ENCODE measurements at places on chromosomes 3 and 15.

DNA sequence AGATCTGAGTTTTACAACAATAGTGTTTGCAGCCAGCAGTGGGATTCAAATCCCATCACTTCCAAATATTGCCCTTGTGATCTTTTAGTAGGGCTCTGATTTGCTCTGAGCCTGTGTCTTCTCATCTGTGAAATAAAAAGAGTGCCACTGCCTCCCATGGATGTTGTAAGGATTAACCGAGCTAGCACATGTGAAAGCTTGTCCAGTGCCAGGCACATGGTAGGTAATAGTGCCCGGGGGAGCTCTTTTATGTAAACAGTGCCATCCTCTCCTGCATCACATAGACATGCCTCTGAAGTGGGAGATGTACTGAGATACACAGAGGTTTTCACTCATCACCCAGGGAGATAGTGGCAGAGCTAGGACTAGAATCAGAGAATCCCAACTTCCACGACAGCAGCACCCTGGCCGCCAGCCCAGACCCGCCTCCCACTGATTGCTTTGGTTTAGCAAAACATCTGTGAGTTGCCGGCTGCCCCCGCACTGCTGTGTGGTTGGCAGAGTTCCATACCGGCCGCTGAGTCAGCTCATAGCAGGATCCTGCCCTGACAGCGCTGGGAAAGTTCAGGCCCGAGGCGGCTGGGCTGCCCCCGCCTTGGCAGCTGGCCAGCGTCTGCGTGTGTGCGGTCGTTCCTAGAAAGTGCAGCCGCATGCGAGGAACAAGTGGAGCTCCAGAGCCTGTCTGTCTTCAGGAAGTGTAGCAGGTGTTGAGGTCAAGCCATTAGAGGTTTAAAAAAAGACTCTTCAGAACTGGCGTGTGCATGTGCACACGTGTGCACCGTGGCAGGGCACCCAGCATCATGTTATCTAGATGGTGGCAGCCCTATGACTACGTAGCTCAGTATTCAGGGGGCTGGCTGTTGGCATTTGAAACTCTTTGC, 5.0 kb downstream of the ARID3B start:
- peak; percentile 100 for DNase-seq

- no peak for DNase-seq
Measured at GRCh38 chr3:15342945-15343344, 10.6 kb upstream of the SH3BP5 start.

DNA sequence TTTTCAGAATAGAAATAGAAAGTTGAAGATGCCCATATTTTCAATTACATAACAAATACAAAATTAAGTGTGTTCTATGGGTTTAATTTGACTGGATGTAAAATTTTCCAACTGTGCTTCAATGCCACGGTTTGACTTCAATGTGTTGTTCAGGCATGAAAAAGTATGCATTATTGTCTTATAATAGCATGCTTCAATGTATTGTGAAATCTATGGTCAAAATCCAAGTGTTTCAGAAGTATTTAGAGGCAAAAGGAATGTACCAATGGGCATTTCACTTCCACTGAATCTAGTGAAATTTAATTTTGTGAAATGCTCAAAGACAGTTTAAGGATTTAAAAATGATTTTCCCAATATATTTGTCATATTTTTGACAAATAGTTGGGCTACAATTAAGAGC, 16.0 kb downstream of the NEK10 start:
- DNase-seq = no peak

DNA sequence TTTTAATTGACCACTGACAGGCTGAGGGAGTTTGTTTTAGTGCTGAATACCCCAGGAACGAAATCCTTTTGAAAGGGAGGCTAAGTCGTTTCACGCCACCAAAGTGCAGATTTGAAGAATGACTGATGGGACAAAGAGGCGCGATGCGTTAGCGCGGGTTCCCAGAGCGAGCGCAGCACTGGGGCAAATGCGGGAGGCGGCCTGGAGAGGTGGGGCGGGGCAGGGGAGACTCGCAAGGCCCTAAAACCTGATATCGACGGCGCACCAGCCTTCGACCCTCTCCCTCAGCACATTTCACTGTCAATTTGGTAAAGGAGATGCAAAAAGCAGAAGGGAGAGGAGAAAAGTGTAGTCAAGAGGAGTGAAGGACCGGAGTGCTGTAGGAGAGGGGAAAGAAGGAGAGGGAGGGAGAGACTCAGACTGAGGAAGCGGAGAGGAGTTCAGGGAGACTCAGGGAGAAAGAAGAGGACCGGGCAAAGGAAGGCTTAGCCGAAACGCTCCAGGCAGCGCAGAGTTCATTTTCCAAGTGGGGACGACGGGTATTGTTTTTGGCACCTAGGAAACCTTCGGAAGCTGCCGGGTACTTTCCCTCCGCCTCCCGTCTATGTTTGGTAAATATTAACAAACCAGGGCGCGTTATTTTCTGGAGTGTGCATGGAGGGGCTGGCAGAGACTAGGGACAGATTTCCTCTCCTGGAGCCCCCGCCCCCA, 3.8 kb upstream of the FOXB1 start:
- no peak for DNase-seq

DNA sequence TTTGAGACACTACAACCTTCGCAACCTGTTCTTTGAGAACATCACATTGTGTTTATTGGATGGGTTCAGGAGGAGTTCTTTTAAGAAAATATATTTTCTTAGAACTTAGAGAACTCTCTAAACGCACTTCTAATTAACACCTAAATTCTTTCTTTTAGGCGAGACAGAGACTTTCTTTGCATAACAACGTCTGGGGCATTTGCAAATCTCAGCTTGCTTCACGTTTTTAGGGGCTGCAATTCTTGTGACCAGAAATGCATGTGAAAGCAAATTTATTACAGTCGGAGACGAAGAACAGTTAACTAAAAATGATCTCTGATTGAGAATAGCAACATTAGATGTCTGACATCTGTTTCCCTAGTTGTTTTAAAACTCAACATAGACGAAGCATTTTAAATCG, 568.3 kb upstream of the ZNF717 start:
- DNase-seq = no peak

DNA sequence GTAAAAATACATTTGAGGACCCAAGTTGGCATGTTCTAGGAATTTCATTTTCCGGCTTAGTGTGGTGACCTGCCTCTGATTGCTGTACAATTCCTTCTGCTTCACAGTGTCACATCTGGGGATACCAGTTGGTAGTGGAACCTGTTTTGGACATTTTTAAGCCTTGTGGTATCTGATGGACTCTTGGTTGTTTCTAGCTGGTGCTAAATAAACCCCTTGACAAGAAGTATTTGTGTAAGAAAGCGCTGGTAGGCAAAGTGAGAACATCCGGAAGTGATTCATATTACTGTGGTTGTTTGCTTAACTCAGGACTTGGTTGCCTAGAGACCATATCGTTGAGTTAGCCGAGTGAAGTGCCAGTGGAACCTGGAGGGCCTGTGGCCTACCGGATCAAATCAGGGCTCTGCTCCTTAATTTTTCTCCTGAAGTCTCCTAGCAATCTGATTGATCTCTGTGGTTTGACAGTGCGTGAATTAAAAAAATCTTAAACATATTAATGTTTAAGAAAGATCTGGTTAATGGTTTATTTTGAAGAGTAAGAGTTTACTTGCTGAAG, 12.8 kb downstream of the IQGAP1 start:
- DNase-seq = peak; percentile 88

- no peak for DNase-seq
Measured at GRCh38 chr3:4036046-4036445, 236.8 kb downstream of the LRRN1 start.

DNA sequence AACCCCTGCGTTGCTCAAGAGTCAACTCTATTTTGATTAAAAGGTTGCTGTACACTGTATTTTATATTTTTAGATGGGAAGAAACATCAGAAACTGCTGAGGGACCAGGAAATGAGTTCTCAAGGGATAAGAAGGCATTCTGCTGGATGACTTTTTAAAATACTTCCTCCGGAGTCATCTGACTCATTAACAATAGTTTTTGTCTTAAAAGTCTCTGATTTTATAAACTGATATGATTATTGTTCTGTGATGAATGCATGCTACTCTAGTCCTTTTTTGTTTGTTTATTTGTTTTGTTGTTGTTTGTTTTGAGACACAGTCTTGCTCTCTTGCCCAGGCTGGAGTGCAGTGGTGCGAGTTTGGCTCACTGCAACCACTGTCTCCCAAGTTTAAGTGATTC, 18.2 kb upstream of the HLTF start:
- DNase-seq = no peak

- DNase-seq = no peak
Measured at GRCh38 chr3:94158512-94158911, 95.7 kb downstream of the NSUN3 start.

DNA sequence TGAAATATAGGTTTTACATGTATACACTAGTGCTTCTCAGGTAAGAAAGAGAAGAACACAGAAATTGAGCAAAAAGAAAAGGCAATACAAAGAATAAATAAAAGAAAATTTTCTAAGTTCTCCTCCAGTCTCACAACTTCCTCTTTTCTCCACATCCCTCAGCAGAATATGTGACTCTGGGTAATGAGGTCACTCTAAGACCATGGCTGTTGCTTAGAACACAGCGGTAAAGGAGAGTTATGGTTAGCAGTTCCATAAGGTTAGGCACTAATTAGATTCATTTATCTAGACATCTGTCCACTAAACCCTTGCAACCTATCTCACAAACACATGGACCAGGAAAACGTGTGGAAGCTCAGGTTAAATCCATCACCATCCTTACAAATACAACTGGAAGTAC, 47.9 kb downstream of the IGSF11 start:
- no peak for DNase-seq

- no peak for DNase-seq
Measured at GRCh38 chr15:63296195-63296594, 18.8 kb downstream of the APH1B start.

DNA sequence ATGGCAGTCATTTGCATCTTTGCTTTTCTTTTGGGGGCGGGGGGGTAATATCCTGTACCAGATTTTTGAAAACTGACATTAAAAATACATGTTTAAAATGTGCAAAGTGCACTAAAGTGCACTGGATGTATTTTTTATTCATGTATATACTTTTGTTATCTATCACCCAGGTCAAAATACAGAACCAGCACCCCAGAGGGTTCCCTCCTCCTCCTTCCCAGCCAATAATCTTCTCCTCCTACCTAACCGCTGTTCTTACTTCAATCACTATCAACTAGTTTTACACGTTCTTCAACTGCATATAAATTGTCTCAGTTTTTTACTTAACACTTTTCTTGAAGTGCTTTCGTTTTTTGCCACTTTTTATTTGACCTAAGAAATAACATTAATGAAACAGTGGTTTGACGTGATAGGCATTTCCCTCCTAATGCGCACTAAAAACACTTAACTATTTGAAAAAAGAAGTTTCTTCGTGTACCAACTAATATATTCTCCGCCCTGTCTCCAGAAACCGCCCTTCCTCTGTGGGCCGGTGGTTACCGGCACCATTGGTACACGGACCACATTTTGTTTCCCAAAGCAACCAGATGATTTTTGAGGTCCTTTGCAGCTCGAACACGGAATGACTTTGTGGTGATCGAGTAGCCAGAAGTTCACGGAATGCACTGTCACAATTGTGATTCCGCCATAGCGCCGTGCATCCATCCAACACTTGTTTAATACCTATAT, 836 bp upstream of the AKAP13 start:
- DNase-seq = peak; percentile 45
